ENCODE measurements at places on chromosomes 5 and 9.
A peak's percentile ranks its signal among the peaks of the same experiment; 100 is the strongest.

DNA sequence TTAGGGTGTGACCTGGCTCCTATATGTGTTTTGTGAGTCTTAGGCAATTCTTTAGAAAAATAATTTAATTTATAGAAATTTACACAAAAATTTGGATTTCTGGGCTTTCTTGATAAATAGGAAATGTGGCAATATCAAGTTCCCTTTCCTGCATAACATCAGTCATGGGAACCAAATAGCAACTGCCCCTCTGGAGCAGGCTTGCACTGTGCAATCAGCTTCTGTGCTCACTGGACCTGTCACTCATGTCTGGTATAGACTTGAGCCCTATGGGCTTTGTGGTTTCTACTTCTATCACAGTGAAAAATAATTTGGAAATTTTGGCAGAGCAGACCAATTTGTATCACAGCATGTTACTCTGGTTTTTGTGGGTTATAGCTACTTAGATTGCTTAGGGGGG lies 131.7 kb downstream of the ADGRV1 start:
- no peak for DNase-seq

DNA sequence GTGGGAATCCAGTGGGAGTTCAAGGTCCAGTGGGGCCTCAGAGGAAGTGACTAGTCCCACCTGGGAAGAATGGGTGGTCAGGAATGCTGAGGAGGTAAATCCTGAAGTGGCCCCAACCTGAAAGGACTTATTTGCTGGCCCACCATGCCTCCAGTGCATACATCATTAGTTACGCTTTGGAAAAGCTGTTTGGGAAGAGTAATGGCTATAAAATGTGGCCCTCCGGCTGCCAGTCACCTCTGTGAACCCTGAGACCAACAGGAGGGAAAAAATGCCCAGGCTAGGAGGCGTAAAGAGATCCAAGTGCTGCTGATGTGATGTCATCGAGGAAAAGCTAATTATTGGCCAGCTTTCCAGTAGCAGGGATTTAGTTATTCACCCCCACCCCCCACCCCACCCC lies 2.7 kb upstream of the SLC26A2 start:
- no peak for DNase-seq

DNA sequence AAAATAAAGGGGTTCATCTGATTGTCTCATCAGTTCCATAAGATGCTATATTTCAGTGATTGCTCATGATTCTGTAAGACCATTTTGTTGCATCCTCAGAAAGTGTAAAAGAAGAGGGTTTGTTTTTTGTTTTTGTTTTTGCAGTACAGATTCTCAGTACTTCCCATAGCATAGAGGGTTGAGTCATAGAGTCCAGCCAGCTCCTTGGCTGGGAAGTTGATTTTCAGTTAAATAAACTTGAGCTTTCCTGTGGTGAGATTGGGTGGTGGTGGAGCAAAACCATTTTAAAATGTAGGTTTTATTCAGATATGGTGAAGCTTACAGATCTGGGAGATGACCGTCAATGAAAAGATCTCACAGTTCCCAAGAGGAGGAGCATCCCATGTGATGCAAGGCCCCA lies 48.2 kb downstream of the DAPK1 start:
- DNase-seq: no peak

DNA sequence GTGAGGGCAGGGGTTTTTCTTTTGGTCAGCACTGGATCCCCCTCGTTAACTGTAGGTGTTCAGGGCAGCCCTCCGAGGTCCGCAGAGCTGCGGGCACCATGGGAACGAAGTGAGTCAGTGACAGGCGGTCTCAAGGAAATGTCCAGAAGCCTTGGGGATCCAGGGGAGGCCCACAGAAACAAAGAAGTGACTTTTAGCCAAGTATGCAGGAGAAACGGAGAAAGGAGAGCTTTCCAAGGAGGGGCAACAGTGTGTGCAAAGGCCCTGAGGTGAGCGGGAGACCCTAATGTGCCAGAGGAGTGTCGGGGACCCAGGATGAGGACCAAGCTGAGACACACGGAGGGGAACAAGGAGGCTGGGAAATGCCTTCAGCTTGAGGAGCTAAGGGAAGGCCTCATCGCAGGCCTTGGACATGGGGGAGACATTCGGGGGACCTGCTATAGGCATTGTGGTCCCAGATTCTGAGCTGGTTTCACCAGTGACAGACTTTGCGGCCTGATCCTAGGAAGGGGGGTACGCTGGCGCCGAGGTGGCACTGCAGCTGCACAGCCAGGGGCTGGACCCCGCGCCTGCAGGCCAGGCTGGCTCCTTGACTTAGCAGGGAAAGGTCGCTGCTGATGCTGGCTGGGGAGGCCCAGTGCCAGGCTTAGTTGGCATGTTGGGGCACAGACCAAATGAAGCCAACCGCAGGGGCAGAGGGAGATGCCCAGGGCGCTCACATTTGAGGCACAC lies 3.3 kb downstream of the LTC4S start:
- no peak for DNase-seq

DNA sequence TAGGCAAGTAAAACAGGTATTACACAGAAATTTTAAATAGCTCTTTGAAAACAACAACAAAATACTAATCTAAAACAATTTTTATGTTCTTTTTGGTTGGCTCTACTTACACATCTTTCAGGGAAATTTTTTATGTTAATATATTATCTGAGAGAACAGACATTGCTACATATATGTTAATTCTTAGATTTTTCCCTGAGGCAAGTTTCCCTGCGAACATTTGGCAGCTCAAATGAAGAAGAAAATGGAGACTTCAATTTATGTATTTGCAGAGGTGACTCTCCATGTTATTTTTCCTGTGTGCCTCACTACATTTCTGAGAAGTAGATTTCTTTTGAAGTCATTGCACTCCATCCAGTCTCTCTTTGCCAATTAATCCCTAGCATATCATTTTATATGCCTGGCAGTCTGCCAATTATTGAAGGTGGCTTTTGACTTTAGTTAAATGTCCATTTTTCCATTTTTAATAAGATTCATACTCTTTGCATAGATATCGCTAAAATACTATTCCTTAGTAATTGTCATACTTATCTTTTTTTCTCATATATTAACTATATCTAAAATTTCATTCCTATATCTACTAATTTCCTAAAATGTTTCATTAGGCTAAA lies 908.2 kb upstream of the CDH10 start:
- no peak for DNase-seq

DNA sequence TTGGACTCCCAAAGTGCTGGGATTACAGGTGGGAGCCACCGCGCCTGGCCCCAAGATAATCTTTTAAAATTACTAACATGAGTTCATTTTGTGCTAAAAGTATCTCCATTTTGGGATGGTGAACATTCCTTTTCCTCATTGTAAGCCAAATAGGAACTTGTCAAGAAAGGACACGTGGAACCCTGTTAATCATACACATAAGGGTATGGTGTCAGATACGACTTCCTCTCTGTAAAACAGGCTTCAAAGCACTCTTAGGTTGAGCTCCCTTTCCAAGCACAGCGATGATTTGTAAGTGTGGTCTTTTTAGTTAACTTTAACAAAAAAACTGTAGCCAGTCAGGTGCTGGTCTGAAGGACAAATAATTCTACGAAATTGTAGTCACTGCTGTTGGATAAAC lies 132.7 kb downstream of the UNC13B start:
- DNase-seq: no peak

GRCh38 chr5:171427318-171428167 lies 8.1 kb downstream of the FGF18 start:
- peak; percentile 4 for DNase-seq

DNA sequence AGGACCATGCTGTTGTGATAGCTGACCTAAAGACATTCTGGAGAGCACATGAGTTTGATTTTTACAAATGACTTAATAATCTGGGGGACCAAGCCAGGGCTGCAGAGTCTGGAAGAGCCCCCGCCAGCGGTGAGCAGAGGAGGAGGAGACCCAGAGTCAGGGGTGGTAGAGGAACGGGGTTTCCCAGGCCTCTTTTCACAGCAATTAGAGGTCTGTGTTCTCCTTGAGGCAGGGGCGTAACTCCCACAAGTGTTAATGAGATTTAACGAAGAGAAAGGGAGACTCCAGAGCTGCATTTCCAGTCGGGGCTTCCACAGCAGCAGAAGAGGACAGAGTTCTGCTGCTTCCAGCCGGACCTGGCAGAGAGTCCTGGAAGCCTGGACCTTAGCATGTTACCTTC lies 137.9 kb upstream of the SLC24A2 start:
- DNase-seq: no peak

DNA sequence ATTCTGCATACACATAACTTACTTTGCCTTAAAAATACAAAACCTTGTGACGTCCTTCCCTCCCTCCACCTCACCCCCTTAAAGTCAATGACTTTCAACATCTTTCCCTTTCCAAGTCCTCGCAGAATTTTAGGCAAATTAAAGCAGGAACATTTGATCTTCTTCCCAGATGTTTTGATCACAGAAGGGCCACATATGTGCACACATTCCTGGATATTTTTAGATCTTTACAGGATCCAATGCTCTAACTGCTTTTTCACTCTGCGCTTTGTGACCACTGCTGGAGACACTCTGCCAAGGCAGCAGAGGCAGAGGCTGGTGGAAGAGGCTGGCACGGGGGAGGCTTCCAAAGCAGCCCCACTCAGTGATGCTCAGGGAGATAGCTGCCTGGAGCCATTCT lies 130.7 kb downstream of the SEC61B start:
- no peak for DNase-seq

DNA sequence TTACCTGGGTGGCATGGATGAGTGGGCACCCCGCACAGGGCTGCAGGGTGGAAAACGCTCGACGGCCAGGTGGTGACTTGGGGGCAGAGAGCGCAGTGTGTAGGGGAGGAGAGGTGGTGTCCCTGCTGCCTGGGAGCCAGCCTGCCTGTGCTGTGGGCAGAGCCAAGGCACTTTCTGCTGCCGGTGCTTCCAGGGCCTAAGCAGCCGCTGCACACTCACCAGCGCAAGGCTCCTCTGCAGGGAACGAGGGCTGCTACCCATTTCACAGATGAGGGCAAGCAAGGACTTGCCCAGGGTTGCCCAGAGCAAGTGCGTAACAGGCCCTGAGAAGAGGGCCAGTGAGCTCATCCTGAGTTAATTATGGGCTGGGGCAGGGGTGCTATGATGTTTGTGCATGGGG lies 62.5 kb downstream of the CRB2 start:
- DNase-seq: no peak

DNA sequence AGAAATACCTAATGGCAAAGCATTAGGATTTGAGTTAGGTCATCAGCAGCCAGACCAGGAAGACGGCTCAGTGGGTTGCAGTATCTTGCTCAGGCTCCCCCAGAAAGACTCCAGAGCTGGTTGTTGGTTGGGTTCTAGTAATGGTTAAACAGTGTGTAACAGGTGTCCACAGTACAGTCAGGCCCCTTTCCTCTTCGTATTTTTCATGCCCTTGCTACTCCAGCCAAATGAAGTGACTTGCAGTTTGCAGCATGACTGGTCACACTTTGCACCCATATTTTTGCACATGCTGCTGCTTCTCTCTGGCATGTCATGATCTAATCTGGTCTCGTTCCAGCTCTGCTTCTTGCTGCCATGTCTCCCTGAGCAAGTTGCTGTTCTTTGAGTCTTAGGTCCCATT lies 60.6 kb upstream of the TRPC7 start:
- no peak for DNase-seq

GRCh38 chr9:87118594-87118993 lies 171.3 kb upstream of the GAS1 start:
- no peak for DNase-seq

DNA sequence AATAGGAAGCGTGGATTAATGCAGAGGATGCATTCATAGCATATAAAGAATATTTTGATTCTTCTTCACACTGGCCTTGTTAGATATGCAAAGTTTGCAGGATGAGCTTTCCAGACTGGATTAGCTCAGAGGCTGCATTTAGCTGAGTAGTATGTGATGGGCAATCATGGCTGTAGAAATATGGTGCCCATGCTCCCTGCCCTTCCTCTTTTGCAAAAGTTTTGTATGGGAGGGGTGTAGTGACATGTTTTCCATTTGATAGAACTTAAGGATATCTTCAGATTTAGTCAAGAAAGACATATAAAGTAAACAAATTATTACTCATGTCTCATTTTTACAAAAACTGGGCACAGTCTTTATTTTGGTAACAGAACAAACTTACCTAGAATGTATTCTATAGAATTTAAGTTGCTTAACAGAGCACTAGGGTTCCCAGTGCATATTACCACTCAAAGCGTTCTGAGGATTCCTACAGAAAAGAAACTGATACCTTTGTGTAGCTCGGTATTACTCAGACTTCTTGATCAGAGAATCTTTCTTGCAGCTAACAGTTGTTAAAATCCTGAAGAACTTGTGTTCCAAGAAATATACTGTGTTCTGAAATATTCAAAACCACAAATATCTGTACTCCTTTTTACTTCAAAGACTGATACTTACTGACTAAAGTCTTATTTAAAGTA lies 9.8 kb downstream of the GTF3C4 start:
- DNase-seq: no peak

DNA sequence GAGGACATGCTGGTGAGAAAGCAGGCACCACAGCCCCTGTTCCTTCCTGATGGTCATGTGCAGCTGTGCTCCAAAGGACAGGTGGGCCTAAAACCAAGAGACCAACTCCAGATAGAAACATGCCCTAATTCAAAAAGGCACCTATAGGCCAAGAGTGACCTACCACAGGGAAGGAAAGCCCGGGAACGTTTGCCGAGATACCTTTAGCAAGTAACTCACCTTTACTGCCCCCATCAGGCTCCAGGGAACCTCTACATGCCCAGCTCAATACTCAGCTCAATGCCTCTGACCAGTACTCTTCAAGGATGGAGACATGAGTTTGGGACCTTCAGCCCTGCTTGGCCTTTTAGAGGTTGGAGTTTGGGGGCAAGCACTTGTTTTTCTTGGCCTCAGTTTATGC lies 172.8 kb upstream of the FSTL4 start:
- DNase-seq: no peak

- DNase-seq: no peak
Observed at GRCh38 chr5:68383888-68384310, 168.3 kb downstream of the PIK3R1 start.

- DNase-seq: no peak
Observed at GRCh38 chr9:98491828-98492227, 216.9 kb downstream of the GABBR2 start.

DNA sequence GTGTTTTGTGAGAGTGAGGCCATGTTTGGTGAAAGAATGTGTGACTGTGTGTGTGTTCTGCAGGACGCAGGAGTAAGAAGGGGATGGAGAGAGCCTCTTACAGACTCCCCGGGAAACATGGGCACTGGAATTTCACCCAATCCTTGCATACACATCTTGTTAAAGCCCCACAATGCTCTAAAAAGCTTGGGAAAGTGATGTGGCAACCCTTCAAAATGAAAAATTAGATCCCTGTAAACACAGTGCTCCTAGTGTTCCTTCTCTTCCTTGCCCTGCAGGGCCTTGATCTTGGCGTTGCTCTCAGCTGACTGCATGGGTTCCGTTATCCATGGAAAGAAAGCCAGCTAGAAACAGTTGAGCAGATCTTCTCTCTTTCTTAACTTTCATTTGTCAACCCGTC lies 701.7 kb downstream of the SEMA5A start:
- DNase-seq: no peak

- DNase-seq: no peak
Observed at GRCh38 chr5:137395011-137395755, 103.9 kb downstream of the SPOCK1 start.

- DNase-seq: no peak
Observed at GRCh38 chr5:103480246-103480645, 82.3 kb downstream of the NUDT12 start.

- no peak for DNase-seq
Observed at GRCh38 chr9:18124760-18125159, 349.2 kb upstream of the ADAMTSL1 start.
